ENCODE measurements at places on chromosomes 4 and X.
A peak's percentile ranks its signal among the peaks of the same experiment; 100 is the strongest.

DNA sequence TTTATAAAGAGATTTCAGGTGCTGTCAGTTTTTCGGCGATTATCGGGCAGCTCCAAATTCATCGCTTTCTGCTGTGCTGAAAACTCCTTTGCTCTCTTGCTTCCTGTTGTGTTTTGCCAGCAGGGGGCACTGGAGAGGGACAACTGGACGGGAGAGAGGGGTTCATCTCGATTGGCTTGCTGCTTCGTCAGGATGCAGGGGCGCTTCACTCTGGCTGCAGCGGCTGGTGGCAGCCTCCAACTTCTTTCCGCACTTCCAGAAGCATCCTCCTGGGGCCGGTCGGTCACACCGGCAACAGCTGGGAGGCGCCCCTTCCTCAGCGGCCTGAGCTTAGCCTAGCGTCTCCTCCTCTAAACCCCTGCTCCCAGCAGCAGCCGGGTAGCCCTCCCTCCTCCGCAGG, 29.5 kb downstream of the MSL3 start:
- peak; percentile 60 for DNase-seq

GRCh38 chrX:134452596-134452995, 7.4 kb upstream of the HPRT1 start:
- no peak for DNase-seq

DNA sequence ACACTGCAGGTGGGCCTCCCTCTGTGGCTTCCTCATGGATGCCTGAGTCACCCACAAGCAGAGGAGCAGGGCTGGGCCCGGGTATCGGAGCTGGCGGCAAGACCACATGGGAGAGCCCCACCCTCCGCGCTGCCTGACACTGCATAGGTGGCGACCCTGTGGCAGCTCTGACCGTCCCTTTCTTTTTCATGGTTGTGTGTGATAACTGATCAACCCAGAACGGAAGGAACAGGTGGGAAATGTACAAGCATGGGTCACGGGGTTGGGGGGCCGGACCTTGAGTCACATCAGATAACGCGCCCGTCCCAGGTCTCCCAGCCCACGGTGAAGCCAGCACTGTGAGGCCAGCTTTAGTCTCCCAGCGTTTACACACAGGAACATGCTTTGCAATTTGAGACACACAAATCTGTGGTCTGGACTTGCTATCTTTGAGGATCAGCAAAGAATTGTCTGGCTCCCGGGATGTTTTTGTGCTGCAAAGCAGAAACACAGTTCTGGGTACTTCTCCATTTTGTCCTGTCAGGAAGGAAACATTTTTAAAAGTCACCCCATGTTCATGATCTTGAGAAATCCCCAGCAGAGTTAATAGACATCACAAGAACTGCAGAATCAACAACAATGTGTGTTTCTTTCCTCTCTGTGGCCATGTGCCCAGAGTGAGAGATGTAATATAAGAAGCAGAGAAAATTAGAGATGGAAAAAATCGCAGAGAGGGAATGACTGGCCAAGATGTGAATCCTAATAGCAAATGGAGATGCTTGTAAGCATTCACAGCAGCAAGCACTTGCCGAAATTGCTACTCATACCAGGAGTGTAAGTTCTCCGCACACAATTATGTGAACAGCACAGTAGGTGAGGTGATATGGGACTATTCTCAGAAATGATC, 70.1 kb upstream of the CBR4 start:
- no peak for DNase-seq

DNA sequence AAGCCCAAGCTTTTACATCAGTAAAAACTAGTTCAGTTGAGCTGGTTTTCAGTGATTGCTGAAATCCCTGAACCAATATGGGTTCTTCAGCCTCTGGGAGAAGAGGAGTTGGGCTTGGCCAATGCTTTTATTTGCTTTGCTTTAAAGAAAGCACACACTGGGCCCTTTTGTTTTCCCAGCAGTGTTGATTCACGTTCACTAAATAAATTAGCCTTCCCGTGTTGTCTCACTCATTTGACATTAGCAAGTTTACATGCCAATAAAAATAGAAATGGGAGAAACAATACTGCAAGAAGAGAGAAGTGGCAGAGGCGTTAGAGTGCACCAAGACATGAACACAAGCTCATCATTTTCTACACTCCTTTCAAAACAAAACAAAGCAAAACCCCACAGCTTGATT, 136.2 kb downstream of the SHROOM3 start:
- DNase-seq, result no peak

- no peak for DNase-seq
These were observed 2594.8 kb downstream of the ARAP2 start for GRCh38 chr4:33649471-33649870.

DNA sequence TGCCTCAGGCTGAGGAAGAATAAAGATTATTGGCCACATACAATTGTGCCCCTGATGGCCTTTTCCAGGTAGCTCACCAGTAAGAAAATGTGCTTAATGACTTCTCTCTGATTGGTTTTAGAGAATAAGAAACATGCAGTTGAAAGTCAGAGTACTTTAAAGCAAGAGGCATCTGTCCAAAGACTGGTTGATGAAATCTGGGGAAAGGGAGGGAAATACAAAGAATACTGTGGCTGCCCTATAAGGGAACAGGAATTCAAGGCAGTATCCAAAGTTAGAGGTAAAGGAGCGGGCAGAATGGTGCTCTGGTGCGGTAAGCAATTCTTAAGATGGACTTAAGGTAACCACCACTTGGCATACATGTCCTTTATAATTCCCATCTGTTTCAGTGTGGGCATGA, 11.4 kb downstream of the PBDC1 start:
- DNase-seq, result no peak

- DNase-seq, result no peak
These were observed 14.8 kb upstream of the BOD1L1 start for GRCh38 chr4:13642170-13642950.
